Effector memory CD4-positive, alpha-beta T cell (primary cell): ENCODE measurements at places on chromosomes 1 and 21.

- no peaks in the 10 kb centered on the region for H3K36me3 ChIP-seq
- no peak overlapping the region for H3K27ac ChIP-seq
- peaks cover 30% of the 10 kb centered on the region for H3K4me1 ChIP-seq
- no peak overlapping the region for H3K4me3 ChIP-seq
- no peak for DNase-seq
- H3K27me3 ChIP-seq, result no peaks in the 10 kb centered on the region
Observed at GRCh38 chr1:41900603-41901444, 17.9 kb downstream of the HIVEP3 start.

DNA sequence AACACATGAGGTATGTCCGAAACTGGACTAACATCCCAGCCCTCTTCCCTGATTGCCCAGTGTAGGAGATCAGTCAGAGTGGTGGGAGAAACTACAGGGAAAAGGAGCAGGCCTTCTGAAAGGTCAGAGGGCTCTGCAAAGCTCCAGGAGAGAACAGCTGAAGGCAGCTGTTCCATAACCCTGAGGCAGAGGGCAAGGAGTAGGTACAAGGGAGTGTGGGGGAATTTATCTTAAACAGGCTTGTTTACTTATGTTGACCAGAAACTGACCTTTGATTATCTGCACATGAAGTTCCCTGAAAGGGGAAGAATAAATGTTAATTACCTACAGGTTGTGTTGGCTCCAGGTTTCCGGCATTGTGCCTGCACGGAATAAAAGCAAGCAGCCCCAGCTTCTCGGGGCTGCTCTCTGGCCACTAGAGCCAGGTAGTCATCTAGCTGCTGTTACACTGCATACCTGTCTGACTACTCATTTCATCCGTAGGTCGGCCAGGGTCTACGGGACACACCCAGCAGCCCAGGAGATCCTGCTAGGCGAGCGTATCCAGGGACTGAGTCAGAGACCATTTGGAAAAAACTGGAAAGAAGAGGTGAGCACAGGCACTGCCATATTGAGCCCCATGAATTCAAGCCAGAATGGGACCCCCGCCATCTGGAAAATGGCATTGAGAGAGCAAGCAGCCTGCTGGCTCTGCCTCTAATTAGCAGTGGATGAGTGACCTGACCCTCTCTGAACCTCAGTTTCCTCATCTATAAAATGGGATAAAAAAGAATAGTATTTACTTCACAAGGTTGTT, 14.9 kb upstream of the PAQR7 start:
- no peaks in the 10 kb centered on the region for H3K4me1 ChIP-seq
- no peak for DNase-seq
- no peak overlapping the region for H3K27ac ChIP-seq
- H3K27me3 ChIP-seq, result no peaks in the 10 kb centered on the region

GRCh38 chr1:16421201-16421600, 16.0 kb downstream of the SPATA21 start:
- no peak for DNase-seq
- peak overlapping the region; percentile 23 for H3K27ac ChIP-seq
- no peaks in the 10 kb centered on the region for H3K27me3 ChIP-seq
- H3K4me3 ChIP-seq, result no peak overlapping the region
- H3K36me3 ChIP-seq, result no peaks in the 10 kb centered on the region

DNA sequence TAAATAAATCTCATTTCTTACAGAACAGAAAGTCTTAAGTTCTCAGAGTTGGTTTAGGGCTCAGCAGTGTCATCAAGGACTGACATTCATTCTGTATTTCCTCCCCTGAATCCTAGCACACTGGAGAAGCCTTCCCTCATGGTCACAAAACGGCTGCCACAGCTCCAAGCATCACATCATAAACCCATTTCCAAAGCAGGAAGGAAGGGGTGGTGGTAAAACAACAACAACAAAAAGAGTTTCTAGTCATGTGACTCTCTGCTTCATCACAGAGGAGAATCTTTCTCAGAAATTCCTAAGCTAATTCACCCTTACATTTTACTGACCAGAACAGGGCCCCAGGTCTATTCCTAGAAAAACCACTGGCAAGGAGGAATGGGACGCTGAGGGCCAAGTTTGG, 210.3 kb downstream of the KAZN start:
- H3K4me3 ChIP-seq, result no peak overlapping the region
- H3K4me1 ChIP-seq, result no peaks in the 10 kb centered on the region
- no peaks in the 10 kb centered on the region for H3K27me3 ChIP-seq
- H3K36me3 ChIP-seq, result no peaks in the 10 kb centered on the region

GRCh38 chr1:213976665-213977485, 10.9 kb upstream of the PROX1 start:
- no peak overlapping the region for H3K4me3 ChIP-seq
- no peak overlapping the region for H3K27ac ChIP-seq
- H3K27me3 ChIP-seq, result peaks cover 17% of the 10 kb centered on the region
- no peaks in the 10 kb centered on the region for H3K36me3 ChIP-seq
